ENCODE measurements at places on chromosomes 2 and 18.

GRCh38 chr18:44729631-44730101, 49.0 kb downstream of the SETBP1 start:
- no peak for DNase-seq

DNA sequence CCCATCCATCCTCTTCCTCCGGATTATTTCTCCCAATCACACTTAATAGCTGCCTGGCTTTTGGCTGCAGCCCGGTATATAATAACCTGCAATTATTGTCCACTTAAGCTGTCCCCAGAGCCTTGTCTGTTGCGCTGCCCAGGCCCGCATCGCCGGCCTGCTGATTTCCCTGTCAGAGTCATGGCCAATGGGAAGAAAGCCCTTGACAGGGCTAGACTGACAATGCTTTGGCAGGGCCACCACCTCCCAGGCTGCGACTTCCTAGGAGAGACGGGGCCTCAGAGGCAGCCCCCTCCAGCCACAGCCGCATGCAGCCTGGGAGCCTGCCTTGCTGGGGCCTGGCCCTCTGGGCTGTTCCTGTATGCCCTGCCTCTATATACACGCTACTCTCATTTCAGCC, 10.0 kb upstream of the CELF4 start:
- no peak for DNase-seq

- DNase-seq, result no peak
Observed at GRCh38 chr2:233442028-233442310, 87.7 kb downstream of the DGKD start.

DNA sequence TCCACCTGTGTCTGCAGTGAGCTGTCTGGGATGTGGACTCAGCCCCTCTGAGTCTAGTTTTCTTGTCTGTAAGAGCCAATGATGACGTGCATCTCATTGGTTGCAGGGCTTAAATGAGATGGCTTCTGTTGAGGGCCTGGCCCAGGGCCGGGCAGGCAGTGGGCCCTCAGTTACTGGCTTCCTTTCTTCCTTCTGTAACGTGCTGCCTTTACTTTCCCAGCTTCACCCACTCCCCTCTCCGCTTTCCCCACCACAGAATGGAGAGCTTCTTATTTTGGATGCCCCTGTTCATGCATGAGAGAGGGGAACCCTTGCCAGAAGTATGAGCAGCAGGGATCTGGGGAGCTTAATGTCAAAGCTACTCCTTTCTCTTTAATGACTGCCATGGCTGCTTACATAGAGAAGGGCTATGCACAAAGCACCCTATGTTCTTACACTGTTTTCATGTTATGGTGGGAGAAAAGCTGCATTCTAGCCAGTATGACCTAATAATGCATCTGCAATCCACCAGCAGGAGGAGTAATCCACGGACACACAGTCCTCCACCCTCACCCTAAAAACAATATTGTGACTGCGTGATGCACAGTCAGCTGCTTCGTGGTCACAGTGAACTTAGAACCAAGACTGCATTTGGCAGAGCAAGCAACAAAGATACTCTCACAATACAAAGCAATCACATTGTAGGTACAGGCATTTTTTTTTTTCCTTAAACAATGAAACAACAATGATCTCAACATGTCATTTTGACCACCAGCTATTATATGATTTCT, 37.2 kb downstream of the CREG2 start:
- DNase-seq, result peak; percentile 55

DNA sequence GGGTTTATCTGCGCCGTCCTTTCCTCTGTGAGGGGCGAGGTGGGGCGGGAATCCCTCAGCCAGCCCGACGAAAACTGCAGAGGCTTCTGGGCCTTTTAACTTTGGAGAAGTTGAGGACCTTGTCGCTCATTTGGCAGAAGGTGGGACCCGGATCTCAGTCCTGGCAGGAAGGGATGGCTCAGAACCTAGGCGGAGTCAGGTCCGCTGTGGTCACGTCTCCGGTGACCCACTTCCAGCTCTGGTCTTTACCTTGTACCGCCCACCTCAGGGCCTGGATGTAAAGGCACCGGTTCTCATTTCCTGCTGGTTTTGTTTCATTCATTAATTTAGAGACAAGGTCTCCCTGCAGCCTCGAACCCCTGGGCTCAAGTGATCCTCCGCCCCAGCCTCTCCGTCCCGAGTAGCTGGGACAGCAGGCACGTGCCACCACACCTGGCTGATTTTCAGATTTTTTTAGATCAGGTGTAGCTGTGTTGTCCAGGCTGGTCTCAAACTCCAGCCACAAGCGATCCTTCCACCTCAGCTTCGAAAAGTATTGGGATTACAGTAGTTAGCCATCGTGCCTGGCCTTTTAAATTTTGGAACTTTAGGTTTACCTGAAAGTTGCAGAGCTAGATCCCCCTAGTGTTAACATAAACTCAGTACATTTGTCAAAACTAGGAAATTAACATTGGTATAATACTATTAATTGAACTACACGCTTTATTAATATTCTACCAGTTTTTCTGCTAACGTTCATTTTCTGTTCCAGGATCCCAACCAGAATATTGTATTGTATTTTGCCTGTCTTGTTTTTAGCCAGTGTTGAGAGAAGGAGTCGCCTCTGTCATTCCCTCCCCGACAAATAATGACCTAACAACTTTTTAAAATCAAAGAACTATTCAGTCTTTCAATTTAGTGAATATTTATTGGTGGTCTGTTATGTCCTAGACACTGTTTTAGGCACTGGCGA, 852 bp downstream of the POLI start:
- peak; percentile 61 for DNase-seq

- DNase-seq, result no peak
Observed at GRCh38 chr2:32074134-32074506, 10.8 kb downstream of the SPAST start.

GRCh38 chr2:196258407-196258806, 87.0 kb upstream of the STK17B start:
- no peak for DNase-seq

DNA sequence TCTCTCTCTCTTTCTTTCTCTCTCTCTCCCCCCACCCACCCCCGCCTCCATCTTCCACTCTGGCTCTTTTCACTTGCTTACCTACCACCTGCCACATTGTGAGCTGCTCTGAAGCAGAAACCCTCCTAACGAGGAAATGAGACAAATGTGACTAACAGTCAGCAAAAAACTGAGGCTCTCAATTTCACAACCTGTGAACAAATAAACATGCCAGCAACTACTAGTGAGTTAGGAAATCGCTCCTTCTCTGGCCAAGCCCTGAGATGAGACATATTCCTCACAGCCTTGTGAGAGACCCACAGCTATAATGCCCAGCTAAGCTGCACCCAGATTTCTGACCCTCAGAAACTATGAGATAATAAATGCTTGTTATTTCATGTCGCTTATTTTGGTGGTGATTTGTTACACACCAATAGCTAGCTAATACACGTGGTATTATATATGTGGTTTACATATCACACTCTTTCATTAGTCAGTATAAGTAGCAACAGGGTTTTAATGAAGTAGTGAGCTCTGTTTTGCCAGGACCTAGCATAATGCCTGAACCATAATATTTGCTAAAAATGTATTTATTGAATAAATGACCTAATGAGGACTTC, 8.4 kb upstream of the ZNF521 start:
- peak; percentile 79 for DNase-seq

- DNase-seq, result no peak
Observed at GRCh38 chr2:223995569-223995968, 38.3 kb downstream of the MRPL44 start.

GRCh38 chr2:116142644-116143227, 1671.8 kb upstream of the DDX18 start:
- no peak for DNase-seq

- DNase-seq, result peak; percentile 79
Observed at GRCh38 chr2:119290859-119291587, 67.4 kb downstream of the STEAP3 start.

DNA sequence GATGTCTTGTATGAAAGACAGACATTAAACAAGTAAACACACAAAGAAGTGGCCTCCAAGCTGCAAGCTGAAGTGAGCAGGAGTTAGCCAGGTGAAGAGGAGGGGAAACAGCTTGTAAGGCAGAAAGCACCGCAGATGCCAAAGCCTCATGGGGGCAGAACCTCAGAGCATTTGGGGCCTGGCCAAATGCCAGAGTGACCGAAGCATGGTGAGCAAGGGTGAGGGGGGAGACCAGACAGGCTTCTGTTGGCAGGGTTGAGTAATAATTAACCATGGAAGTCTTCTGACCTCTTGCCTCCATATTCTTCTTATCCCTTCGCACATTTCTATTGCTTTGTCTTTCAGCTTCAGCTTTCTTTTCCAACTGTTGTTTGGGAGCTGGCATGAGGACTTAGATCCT, 5.6 kb downstream of the QPCT start:
- peak; percentile 92 for DNase-seq

GRCh38 chr18:73842795-73843394, 304.7 kb downstream of the FBXO15 start:
- DNase-seq, result peak; percentile 58

GRCh38 chr2:220410296-220410695, 782.9 kb downstream of the SLC4A3 start:
- DNase-seq, result no peak

GRCh38 chr18:77374446-77374805, 124.8 kb downstream of the GALR1 start:
- no peak for DNase-seq

DNA sequence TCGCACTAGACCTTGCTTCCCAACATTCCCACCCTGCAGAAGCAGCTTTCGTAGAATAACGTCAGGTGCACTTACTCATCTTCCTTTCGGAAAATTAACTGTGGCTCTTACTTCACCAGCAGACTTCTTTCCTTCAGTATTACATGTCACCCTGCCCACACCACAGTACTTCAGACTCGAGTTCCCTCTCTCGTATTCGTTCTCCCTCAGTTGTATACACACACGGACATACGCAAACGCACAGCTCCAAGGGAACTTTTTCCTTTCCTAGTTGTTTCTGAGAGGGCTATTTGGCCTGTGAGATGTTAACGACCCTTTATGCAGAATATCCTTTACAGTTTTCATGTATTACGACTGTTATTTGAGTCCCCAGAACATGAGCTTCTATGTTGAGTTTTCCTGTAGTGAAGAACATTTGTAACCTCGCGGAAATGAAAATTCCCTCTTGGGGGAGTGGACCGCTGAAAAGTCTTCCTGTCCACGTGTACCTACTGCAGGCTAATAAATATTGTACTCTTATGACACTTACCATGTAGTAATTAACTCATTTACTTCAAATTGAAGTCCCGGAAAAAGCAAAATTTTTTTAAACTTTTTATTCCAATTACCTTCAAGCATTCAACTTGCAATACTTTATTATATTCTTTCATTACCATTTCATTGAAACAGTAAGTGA, 908 bp downstream of the ERLEC1 start:
- peak; percentile 8 for DNase-seq

- peak; percentile 74 for DNase-seq
Observed at GRCh38 chr2:74690571-74690970, 36.5 kb downstream of the SEMA4F start.

GRCh38 chr2:191714925-191715324, 37.0 kb downstream of the NABP1 start:
- no peak for DNase-seq

DNA sequence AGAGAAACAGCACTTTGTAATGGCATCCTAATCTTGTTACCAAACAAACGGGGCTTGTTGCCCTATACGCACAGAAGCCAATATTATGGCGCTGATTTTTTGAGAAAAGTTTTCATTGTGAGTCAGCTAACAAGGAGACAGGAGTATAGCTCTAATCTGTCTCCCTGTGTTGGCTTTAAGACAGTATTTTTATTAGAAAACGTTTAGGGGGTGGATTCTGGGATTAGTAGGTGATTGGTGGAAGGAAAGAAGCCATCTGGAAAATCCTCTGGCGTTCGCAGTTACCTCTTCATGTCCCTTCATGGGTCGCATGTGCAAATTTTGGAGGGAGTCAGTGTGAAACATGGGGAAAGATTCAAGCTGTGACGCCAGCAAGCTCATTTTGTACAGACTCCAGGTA, 698 bp upstream of the TMEM237 start:
- no peak for DNase-seq

- DNase-seq, result no peak
Observed at GRCh38 chr2:45612285-45612684, 1.2 kb upstream of the SRBD1 start.

GRCh38 chr2:173300458-173300857, 54.2 kb upstream of the CDCA7 start:
- DNase-seq, result no peak

GRCh38 chr18:908758-909724, 4.4 kb downstream of the ADCYAP1 start:
- no peak for DNase-seq

- DNase-seq, result no peak
Observed at GRCh38 chr18:8186413-8186812, 422.8 kb upstream of the RAB12 start.

DNA sequence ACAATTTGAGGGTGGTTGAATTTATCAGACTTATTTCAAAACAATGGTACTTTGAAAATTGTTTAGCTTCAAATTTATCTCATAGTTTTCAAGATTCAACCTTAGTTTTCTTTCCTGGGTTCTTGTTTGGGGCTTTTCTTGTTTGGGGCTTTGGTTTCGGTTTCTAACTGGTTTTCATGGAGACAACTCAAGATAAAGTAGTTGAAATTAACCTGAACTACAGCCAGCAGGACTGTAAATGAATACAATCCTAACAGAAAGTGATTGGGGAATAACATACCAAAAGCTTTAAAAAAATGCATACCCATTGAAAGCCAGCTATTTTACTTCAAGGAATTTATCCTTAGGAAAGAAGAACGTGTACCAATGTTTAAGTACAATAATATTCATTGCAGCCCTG, 133.5 kb upstream of the SLC14A2 start:
- DNase-seq, result peak; percentile 35

DNA sequence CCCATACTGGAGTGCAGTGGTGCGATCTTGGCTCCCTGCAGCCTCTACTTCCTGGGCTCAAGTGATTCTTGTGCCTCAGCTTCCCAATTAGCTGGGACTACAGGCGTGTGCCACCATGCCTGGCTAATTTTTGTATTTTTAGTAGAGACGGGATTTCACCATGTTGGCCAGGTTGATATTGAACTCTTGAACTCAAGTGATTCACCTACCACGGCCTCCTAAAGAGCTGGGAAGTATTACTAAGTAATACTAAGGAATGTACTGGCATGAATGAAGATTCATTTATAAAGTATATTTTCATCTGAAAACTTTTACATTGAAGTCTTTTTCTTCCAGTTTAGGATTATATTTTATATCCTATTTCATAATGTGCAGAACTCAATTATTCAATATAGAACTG, 38.1 kb downstream of the NUP35 start:
- no peak for DNase-seq

- no peak for DNase-seq
Observed at GRCh38 chr2:219631406-219631891, 4.0 kb downstream of the SLC4A3 start.

GRCh38 chr2:181594322-181594721, 62.6 kb downstream of the CERKL start:
- no peak for DNase-seq
